ENCODE measurements at places on chromosomes 3 and 15.

DNA sequence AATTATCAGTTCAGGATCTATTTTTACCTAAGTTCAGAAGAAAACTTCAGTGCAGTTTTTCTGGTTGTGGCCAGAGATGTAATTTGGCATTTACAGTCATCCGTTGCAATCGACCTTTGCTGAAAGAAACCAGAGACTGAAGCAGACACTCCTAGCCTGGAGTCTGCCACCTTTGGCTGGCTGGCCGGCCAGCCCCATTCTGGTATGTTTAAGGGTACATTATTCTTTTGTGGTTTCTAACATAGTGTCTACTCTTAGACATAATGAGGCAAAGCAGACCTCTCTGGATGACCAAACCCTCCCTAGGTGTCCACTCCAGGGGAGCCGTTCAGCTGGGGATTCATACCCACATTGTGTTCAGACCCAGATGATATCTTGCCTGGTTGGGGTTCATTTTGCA, 275.9 kb upstream of the TPM1 start:
- no peak for DNase-seq

- DNase-seq, result no peak
These were observed 4.9 kb downstream of the ADCY5 start for GRCh38 chr3:123444023-123444422.

- DNase-seq, result no peak
These were observed 211.1 kb upstream of the GADL1 start for GRCh38 chr3:31105438-31106077.

DNA sequence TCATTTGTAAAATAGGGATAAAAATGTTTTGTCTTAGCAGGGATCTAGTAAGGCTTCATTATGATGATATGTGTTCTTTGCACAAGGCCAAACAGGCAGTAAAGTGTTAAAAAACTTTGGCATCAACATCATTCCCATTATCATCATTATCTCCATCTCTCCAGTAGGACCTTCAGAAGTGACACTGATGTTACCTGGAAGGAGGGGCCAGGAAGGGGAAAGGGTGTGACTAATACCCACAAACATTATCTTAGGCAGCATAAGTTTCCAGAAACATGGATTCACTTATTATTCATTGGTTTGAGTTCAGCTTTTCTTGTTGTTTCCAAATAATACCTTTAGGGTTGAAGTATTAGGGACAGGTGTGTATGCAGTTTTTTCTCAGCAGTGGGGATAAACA, 399.6 kb downstream of the PTPRG start:
- DNase-seq, result no peak

GRCh38 chr3:178181784-178182183, 354.5 kb upstream of the KCNMB2 start:
- no peak for DNase-seq

DNA sequence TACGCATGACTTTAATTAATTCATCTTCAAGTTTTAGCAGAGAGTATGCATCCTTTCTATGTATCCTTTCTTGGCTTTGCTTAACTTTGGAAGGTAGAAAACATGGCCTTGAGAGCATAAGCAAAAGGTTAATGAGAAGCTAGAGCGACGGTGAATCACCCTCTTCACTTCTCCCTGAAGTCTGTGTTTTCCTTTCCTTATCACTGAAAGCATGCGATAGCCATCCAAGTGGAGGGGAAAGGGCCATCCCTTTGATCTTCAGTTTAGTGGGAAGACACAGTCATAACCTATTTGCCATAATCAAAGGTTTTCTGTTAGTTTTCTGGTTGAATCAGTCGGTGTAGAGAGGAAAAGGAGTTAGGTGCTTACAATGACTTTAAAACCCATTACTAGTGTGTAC, 354.0 kb upstream of the ROBO2 start:
- DNase-seq, result no peak

DNA sequence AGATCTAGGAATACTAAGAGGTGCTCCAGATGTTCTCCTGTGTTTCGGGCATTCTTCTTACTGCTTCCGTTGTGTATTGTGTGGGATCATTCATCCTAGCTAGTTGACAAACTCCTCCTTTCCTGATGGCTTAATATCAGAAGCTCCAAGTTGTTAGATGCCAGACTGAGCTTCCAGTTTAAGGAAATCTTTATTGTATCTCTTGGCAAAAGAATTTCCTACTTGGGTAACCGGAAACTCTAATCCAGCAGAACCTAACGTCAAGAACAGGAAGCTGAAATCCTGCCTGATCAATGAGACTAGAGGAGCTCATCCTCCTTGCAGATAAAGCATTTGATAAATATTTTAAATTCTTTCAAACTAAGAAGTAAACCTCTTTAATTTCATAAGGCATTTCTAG, 27.7 kb upstream of the MYH15 start:
- DNase-seq, result no peak

DNA sequence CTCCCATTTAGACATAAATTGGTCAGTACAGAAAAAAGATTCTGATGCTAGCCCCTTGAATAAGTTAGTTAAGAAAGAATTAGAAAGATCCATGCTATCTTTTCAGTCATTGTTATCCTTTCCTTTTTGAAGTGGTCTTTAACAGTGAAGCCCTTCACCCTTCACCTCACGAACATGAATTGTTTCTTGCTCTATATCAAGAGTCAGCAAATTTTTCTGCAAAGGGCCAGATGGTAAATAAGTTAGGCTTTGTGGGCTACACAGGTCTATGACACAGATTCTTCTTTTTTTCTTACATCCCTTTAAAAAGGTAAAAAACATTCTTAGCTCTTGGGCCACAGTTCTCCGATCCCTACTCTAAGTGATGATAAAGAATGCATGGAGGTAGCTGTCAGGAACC, 74.9 kb downstream of the DMXL2 start:
- no peak for DNase-seq

DNA sequence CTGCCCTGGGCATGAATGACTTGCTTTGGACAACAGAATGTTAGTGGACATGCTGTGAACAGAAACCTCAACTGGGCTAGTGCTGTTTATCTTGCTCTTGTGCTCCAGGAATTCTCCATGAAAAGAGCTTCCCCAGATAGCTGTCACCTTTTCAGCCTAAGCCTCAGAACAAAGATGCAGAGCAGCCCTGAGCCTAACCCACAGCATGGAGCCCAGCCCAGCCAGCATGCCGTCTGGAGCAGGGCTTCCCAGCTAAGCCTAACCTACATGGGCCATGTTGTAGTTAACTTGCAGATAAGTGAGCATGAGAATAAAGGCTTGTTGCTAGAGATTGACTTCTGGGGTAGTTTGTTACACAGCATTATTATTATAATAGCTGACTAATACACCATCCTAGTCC, 48.9 kb downstream of the SCN5A start:
- no peak for DNase-seq

DNA sequence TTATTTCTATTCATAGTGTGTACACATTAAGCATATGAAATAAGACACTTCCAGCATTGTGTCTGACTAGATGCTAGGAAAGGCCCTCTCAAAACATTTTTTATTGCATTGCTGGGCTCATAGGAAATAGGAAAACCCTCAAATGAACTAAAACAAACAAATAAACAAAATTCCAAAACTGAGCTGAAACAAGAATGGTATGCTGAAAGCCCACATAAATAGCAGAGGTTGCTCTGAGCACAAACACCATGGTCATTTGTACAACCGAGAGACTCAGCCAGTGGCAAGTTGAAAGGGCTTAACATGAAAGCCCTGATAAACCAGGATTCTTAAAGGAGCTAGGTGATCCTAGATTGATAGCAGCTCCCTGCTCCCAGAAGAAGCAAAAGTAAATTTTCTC, 310.0 kb upstream of the WNT5A start:
- DNase-seq, result no peak

GRCh38 chr15:78979456-78980320, 34.8 kb upstream of the CTSH start:
- DNase-seq, result no peak

DNA sequence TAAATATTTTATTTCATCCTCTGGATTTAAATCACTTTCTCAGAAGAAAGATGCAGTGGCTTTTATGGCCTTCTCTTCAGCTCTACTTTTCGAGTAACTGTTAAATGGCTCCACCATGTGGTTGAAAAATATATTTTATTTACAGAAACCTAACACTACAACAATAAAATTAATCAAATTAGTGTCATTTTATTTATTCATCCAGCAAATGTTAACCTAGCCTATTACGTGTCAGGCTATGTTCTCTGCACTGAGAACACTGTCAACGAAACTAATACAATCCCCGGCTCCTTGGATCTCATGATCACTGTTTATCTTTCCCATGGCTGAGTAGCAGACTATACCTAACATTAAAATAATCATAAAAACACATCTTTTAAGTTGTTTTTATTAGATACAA, 148.0 kb upstream of the OSTN start:
- no peak for DNase-seq

DNA sequence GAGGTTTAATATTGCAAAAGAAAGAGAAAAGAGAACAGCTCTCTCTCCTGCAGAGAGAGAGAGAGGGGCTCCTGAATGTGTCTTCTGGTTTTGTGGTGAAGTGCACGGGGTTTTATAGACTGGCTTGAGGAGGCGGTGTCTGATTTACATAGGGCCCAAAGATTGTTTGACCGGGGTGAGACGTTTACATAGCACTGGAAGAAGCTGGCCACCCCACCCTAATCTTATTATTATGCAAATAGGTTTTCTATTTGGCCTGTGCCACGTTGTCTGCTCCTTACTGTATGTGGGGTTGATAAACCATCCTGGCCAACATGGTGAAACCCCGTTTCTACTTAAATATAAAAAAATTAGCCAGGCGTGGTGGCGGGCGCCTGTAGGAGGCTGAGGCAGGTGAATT, 268.6 kb downstream of the SV2B start:
- no peak for DNase-seq

- DNase-seq, result no peak
These were observed 26.7 kb upstream of the KLHL6 start for GRCh38 chr3:183582161-183582560.

DNA sequence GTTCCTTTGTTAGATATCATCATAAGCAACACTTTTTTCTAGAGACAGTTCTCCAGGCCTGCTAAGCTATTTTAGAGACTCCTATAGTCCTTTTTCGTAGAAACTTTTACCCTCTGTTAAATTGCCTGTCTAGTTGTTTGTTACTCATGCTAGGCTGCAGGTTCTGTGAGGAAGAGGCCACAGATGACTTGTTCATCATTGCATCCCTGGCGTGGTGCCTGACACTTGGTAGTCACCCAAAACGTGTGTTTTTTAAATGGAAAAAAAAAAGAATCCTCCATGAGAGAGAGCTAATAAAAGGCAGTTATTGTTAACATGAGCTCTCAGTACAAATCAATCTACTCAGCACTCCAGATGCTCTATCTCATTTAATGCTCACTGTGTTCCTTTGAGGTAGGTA, 35.1 kb downstream of the CCDC54 start:
- DNase-seq, result no peak

DNA sequence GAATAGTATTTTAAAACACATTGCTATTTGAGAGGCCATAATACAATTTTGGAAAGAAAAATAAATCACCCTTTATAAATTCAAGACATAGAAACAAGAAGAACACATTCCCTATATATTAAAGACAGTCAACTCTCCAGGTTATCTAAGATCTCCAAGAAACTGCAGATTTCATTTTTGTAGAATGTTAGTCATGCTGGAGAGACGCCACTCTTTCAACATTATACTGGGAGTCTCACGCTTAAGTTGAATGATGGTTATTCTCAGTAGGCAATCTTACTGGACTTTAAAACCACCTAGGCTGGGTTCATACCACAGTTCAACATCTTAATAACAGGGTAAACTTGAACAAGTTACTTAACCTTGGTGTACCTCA, 3.6 kb upstream of the CHRM5 start:
- DNase-seq, result no peak

DNA sequence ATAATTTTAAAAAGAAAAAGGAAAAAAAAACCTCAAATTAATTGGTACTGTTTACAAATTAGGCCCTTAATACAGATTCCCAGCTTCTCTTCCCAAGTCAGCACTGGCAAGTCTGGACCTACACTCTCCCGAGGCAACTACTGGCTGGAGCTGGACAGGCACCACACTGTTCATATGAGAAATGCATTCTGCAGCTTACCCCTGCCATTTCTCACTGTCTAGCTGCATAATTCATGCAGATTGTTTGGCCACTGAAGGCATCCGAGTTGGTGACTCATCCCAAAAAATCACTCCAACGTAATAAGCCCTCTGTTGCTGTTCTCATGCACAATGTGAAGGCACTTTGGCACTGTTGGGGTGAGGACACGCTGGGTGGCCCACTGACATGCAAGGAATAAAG, 45.3 kb downstream of the ROPN1B start:
- DNase-seq, result no peak

DNA sequence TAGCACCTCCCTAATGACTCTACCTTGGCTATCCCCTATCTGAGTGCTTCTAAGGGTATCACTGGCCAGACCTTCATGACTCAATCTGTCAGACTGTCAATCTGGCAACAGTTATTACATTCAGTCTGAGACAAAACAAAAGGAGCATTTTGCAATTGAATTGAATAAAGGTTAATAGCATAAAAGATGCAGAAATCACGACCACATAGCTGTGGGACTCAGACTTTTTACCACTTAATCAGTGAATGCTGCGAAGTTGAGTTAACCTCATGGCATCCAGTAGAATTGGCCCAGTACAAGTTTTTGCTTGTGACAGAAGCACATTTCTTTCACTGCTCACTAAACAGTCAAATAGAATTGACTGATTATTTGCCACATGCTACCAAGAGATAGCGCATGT, 480.7 kb upstream of the DPPA4 start:
- no peak for DNase-seq

DNA sequence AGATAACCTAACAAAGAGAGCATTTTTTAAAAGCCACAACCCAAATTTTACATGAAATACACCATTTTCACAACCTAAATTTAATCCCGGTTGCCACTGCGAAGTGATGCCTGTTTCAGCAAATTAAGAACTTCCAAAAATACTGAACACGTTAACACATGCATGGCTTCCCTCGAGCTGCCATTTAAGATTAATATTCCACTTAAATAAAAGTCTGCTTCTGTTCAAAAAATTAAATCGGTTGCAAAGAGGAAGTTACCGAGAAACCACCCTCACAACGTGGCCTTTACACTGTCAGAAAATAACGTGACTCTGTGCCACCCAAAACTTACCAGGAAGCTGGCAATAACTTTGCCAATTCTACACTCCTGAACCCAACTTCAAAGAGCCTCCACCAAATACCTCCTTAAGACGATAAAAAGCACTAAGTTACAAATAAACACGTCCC, 1.2 kb downstream of the TBL1XR1 start:
- peak; percentile 67 for DNase-seq

- no peak for DNase-seq
These were observed 13.4 kb upstream of the DGKG start for GRCh38 chr3:186375443-186375842.

GRCh38 chr3:188775412-188775811, 396.4 kb upstream of the TPRG1 start:
- DNase-seq, result no peak

GRCh38 chr15:70248116-70249025, 150.7 kb upstream of the TLE3 start:
- DNase-seq, result no peak

Data from naive B cell (primary cell).